Right kidney (tissue), 9 donors: ENCODE measurements at places on chromosomes 5 and 9.

GRCh38 chr5:62616615-62617277, 38.1 kb downstream of the LRRC70 start:
- no peak for DNase-seq

GRCh38 chr9:130172858-130173665, 858 bp downstream of the NCS1 start:
- peak; percentile 68 for DNase-seq

DNA sequence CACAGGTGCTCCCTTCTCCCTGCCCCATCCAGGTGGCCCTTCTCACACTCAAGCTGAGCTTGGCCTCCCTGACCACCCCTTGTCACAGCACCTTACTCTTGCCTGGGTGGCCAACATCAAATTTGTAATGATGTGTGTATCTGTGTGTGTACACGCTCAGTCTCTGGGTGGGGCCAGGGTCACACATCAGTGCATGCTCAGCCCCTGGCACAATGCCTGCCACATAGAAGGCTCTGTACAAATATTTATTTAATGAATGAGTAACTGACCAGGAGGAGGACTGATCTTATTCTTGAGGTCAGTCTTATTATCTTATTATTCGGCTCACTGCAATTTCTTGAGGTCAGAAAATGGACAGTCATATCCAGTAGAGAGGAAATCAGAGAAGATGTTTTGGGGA, 41.3 kb upstream of the HAND1 start:
- no peak for DNase-seq

DNA sequence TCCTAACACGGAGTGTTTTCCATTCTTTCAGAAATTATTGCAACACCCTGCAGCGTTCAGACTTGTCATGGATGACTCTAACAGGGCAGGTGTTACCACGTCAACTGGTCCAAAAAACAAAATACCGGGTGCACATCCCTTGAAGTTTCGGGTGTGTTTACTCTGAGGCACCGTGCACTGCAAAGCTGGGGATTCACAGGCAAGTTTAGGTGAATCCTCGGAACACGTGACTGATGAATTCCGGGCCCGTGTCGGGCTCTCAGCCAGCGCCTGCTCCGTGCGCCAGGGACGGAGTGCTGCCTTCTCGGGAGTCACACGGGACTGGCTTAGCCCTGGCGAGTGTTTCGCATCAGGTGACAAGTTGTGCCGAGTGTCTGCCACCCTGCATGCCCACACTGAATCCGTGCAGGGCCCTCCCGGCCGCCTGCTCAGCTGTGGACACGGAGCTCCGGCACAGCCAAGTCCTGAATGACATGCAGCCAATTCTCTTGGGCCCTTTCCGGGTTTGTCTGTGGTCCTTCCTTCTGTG, 66.0 kb upstream of the IRX4 start:
- no peak for DNase-seq

GRCh38 chr9:2469681-2470221, 151.8 kb upstream of the VLDLR start:
- peak; percentile 35 for DNase-seq

DNA sequence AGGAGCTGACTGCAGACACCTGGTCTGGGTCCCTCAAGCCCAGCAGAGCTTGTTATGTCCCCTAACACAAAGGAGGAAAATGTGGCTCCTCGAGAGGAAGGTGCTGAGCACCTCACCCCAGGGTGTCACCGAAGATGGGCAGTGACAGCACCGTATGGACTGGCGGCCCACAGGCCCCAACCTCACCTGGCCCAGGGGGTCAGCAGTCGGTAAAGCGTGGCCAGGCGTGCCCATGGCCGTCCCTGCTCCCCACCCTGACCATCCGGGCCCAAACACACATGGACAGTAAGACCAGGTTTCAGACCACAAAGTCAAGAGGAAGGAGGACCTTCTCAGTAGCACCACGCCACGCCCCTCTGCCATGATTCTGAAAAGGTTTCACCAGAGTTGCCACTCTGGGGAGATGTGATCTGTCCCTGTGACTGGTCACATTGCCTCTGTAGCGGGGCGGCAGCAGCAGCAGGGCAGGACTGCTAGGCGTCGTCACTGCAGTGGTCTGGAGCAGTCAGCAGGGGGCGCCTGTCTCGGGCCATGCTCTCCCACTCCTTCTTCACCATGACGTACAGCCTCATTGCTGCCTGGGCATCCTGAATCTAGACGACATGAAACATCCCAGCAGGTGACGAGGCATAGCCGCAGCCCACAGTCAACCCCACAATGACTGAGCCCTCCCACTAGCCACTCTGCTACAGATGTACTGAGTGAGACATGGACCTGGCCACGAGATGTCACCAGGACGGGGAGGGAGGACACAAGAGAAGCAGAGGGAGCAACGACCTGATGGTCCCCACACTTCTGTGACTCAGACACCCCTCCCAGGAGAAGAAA, 11.1 kb downstream of the REXO4 start:
- DNase-seq: peak; percentile 55

DNA sequence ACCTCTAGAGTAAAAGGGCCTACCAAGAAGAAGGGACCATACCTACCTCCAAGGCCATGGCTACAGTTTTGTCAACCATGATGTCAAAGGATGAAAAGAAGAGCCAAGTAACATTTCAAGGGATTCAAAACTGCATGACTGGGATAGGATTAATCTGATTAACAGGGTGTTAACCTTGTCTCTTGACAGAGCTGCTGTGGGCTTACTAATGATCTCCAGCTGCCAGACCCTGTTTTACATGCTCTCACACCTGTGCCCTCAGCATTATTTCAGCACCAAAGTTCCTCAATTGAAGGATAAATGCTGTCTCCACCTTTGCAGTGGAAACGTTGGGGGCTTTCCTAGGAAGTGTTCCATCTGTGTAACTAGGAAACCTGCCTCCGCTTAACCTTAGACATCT, 78.3 kb downstream of the DMAC1 start:
- no peak for DNase-seq

- DNase-seq: no peak
Measured at GRCh38 chr5:132751444-132751843, 4.2 kb downstream of the CCNI2 start.

GRCh38 chr9:129584136-129584535, 36.8 kb downstream of the C9orf50 start:
- no peak for DNase-seq

GRCh38 chr5:54717870-54718269, 200.3 kb downstream of the SNX18 start:
- DNase-seq: no peak

GRCh38 chr5:41637424-41637823, 127.0 kb upstream of the PLCXD3 start:
- DNase-seq: no peak

DNA sequence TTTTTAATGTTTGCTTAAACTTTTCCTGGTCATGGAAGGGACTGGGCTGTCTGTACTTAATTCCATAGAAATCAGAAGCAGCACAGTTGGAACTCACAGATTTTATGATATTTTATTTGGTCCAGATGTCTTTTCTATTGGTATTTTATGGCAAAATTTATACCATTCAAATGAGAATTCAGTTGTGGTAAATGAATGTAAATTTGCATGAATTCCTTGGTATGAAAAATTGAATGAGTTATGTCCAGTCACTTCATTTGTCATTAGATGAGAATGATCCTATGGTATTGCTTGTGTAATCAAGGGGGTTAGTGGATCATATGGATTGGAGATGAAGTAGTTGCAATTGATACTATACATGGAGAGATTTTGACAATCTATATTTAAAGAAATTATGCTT, 188.0 kb downstream of the KDM4C start:
- DNase-seq: no peak

GRCh38 chr5:118279540-118280294, 708.6 kb downstream of the DTWD2 start:
- DNase-seq: no peak

- no peak for DNase-seq
Measured at GRCh38 chr9:123097430-123098095, 64.1 kb downstream of the GPR21 start.

DNA sequence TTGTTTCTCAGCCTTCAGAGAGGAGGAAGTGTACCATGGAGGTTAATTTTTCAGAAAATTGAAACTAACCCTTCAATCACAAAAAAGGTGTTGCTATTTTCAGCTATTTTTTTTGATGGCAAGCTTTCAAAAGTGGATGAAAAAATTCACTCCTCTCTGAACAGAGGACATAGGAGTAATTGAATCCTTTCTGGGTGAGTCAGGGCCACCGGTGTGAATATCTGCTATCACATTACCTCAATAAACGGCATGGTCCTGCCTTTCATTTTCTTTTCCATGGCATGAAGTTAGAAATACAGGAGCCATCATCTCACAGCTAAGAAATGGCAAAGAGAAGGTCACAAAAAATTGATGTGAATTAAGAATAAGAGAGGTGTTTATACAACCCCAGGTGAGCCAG, 90.2 kb upstream of the CCDC112 start:
- no peak for DNase-seq

- no peak for DNase-seq
Measured at GRCh38 chr5:148491015-148491792, 107.4 kb downstream of the FBXO38 start.

- no peak for DNase-seq
Measured at GRCh38 chr9:105168870-105169319, 75.6 kb upstream of the SLC44A1 start.

- DNase-seq: no peak
Measured at GRCh38 chr9:22169727-22170503, 160.8 kb upstream of the CDKN2B start.

GRCh38 chr5:1118738-1119137, 6.9 kb upstream of the SLC12A7 start:
- peak; percentile 71 for DNase-seq

- no peak for DNase-seq
Measured at GRCh38 chr9:91899219-91899563, 50.8 kb downstream of the ROR2 start.

GRCh38 chr5:83245037-83245436, 167.7 kb downstream of the XRCC4 start:
- no peak for DNase-seq

GRCh38 chr9:115815786-115816185, 337.8 kb upstream of the PAPPA start:
- no peak for DNase-seq

DNA sequence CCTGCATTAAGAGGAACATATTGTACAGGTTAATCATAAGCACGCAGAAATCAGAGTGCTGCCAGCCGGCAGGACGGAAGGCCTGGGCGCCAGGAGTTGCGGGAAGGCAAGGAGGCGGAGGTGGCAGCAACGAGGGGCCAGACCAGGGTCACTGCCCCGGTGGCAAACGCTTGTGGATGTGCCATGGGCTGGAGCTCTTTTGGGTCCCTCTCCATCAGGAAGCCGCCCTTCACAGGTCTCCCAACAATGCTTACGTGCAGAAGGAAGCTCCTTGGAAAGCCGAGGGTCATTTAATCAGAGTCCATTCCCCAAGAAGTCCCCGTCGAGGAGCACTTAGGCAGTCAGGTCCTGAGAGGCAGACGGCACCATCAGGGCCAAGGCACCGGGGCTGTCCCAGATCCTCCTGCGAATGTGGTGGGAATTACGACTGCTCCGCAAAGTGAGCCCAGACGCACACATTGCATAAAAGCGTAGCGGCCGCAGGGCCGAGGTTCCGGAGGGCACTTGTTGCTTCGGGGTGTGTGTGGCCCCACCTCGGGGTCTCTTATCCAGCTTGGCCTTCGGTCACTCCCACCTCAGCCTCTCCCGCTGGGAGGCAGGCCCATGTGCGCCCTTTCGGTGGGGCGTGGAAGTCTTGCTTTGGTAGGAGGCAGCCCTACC, 20.5 kb downstream of the MRPL36 start:
- no peak for DNase-seq

- DNase-seq: peak; percentile 55
Measured at GRCh38 chr5:80034962-80035821, at the start of gene THBS4. TSS of gene THBS4 (plus strand) at chr5:80035348. CDS start at chr5:80035538, 190 bp downstream.

- no peak for DNase-seq
Measured at GRCh38 chr5:44543511-44543910, 154.3 kb upstream of the FGF10 start.

DNA sequence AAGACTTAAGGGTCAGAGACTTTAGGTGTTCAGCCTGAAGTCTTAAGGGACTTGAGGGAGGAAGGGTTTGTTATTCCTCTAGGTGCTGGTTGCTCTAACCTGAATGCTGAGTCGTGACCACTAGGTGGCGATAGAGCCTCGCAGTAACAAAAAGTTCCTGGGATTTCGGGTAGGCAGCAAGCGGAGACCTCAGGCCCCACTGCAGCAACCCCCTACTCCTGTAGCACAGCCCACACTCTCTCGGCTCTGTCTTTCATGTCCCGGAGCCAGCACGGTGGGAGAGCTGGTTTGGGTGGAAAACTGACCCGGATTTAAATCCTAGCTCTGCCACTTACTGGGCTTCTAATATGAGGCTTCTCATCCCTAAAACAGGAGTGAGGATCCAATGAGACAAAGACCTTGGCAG, 100.3 kb upstream of the PANK3 start:
- DNase-seq: peak; percentile 70

GRCh38 chr5:179974946-179975712, 67.4 kb upstream of the TBC1D9B start:
- DNase-seq: peak; percentile 27

GRCh38 chr5:93993161-93993560, 251.8 kb upstream of the POU5F2 start:
- DNase-seq: no peak

- peak; percentile 29 for DNase-seq
Measured at GRCh38 chr9:94084314-94084713, at the start of gene PTPDC1. TSS of gene PTPDC1 (plus strand) at chr9:94084464. CDS start at chr9:94084531, 67 bp downstream.

DNA sequence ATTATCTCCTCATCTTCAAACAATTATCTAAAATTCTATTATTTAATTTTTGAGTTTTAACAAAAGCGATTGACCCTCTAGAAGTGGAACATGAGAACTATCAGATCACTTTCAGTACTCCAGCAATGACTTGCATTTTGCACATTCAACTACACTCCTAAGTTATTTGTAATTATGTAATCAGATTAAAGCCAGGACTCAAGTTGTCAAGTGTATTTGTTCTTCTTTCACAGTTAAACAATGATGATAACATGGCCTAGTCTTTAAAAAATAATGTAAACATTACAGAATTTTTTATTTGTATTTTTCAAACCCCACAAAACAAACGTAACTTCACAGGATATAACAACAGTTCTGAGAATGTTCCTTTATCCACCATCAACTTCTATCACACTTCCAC, 2148.9 kb upstream of the ACO1 start:
- no peak for DNase-seq

DNA sequence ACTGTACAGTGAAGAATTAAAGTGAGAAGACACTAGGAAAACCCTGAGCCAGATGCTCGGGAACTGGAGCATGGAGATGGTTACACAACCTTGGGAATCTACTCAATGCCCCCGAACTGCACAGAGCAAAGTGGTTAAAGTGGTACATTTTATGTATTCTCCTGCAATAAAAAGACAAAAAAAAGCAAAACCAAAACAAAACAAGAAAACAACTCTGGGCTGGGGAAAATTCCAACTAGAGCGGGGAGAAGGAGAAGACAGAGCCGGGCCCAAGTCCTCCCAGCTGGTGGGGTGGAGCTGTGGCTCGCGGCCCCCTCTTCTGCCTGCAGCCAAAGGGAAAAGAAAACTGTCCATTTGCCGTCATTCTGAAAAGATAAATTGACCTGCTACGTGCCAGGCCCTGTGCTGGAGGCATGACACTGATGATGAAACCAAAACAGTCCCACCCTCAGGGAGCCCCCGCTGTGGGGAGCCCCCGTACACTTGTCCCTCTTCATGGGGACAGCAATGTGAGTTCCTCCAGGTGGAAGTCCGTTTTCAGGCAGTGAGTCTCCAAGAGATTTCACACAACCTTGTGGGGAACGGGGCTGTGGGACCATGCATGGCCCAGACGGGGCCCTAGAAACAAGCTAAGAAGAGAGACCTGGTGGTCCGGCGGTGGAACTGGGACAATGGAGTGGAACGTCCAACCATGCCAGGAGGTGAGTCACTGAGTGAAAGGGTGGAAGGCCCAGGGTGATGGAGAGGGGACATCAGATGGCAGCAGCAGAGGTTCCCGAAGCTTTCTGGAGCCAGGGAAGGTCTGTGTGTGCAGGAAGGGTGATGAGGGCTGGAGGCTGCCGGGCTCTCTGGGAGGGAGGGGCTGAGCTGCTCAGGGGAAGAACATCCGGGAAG, 114.8 kb upstream of the COL5A1 start:
- no peak for DNase-seq
